ENCODE measurements at places on chromosomes 5 and 9.

GRCh38 chr5:118365718-118366117 is 622.6 kb downstream of the DTWD2 start:
- DNase-seq: no peak

DNA sequence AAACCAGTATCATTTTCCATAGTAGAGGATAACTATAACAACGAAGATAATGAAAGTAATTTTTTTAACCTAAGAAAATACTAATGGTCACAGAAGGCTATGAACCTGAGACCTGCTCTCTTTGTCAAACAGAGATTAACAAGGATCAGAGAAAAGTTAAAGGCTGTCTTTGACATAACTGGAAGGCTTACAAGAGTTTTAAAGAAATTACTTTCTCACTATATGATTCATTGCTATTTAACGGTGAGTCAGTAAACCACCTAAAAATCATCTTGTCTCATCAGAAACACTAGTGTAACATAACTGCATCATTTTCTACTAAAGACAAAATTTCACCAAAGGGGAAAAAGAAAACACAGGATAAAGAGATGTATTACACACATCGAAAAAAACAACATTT is 19.3 kb downstream of the MLANA start:
- no peak for DNase-seq

DNA sequence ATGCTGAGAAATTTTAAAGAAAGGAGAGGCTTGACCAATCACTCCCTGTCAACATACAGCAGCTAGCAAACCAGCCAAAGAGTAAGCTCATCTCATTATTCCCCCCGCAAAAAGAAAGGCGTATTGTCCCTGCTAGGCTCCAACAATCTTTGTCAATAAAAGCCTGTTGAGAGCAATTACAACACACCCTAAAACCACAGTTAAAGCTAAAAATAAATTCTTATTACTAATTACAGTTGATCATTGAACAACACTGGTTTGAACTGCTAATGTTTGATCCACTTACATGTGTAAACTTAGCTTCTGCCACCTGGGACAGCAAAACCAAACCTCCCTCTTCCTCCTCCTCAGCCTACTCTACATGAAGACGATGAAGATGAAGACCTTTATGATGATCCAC is 151.2 kb downstream of the TSSK1B start:
- DNase-seq: no peak

GRCh38 chr9:137606005-137606621 is 627 bp downstream of the ARRDC1 start:
- DNase-seq: peak; percentile 54

DNA sequence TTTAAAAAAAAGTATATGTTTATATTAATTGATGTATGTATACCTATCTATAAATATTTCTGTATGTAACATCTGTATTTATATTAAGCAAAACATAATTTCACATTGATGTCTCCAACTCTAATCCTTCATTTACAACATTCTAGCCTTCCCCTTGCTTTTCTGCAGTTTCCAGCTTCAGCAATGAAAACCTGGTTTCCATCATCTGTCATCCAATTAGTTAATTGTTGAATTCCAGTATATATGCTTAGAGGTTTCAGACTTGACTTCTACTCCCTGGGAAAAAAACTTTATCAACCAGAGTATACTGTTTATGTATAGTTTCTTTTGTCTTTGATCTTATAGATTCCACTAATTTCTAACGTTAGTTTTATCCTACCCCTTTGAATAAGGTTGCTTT is 38.4 kb downstream of the NMUR2 start:
- DNase-seq: no peak

DNA sequence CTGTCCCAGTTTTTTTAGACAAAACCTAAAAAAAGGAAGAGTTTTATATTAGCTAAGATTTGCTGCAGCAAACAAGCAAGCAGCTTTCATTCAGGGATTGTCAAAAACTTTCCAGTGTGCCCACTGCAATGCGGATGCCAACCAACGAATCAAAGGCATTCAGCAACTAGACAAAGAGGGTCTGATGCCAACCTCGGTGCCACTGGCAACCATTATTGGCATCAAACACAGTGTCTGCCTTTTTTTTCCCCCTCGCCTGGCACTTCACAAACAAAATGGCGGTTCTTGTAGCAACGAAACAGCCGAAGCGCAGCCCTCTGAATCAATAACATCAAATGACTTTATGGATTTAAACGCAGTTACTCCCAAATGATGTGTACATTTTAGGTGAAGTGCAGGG is 10.4 kb downstream of the NFIB start:
- no peak for DNase-seq

DNA sequence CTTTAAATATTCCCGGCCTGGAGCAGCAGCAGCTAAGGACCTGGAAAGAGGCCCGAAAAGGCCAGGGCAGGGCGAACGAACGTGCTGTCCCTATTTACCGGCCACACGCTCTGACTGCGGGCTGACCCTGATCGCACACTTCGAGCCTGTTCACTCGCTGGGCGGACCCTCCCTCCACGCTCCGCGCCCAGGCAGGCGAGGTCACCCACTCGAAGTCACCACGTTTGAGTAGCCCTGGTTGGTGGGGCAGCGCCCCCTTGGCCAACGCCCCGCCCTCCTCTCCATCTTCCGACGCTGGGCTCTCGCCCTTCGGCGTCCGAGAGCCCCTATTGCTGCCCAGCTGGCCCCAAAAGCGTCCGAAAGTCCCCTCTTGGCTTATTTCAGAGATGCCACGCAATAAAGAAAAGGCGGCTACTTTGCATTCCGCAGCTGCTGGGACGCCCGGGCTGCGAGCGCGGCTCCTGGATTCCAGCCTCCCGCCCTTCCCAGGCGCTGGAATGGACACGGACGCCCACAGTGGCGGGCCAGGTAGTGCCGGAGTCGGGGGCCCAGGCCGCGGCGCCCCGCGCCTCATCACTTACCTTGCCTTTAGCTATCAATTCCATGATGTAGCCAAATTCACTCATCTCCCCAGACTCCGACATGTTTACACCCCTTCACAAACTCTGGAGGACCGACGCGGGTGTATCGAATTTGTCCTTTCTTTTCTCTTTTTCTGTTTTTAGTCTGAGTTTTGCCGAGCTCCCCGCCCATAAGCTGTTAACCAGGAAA is 9.9 kb upstream of the TRIM36 start:
- DNase-seq: peak; percentile 24

DNA sequence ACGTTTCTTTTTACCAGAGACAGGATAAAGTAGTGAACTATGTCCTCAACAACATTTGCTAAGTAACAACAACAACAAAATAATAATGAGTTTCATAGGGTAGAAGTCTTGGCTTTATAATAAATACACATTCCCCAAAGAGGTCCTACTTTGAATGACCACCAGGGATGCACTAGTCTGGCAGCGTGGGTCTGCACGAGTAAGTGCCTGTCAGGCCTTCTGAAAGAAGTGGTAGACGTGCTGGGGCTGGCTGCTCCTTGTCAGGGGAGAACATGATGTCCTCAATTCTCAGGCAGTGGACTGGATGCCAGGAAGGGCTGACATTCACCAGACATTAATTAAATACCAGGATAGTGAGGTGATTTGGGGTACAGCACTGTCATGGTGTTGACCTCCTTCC is 331.1 kb downstream of the TMEM38B start:
- no peak for DNase-seq
